ENCODE measurements at places on chromosomes 13 and 19.

DNA sequence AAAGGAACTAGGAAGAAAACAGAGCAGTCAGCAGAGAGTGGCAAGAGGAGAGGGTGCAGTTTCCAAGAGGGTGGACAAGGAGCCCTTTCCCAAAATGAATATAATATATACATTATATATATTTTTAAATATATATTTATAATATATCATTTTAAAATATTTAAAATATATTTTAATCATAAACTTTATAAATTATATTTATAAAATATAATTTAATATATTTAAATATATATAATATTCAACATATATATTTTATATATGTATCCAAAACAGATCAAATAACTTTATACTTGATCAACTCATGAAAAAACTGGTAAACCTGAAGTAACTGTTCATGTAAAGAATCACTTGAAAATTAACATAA lies 328.6 kb downstream of the MYO16 start:
- no peak for DNase-seq

GRCh38 chr13:112892426-112893206 lies 76.4 kb upstream of the MCF2L start:
- DNase-seq: no peak

GRCh38 chr13:94520001-94520400 lies 40.5 kb upstream of the DCT start:
- DNase-seq: no peak

DNA sequence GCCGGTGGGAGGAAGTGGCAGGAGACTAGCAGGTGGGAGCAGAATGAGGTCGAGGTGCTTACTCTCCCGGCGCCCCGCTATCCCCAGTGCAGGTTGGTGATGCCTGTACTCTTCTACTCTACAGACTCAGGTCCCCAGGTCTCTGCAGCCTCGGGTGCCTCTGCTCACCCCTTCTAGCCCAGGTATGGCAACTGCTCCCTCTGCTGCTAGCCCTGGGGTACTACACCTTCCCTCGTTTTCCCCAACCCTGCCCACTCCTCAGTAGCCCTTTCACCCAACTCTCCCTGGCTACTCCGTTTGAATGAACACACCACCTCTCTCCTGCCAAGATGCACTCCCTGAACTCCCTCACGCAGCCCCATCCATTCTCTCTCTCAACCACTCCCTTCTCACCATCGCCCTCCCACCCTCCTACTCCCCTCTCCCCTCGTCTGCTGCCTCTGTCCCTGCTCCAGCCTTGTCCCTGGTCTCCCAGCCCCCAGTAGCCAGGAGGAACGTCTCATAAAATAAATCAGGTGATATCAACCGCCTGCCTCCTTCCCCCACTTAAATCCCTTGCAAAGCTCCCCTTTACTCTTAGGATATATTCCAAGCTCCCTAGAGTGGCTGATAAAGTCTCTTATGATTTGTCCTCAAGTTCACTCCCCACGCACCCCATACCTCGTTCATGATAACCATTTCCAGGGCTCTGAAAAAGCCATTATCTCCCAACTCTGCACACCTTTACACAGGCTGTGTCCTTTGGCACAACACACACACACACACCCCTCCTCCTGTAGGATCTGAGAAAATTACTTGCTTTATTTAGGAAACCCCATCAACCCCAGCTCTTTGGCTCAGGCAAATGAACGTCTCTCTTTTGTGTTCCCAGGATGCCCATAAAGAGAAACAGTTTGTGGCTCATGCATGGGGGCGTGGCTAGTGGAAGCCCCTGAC lies 8.2 kb upstream of the MEIS3 start:
- DNase-seq: peak; percentile 75

DNA sequence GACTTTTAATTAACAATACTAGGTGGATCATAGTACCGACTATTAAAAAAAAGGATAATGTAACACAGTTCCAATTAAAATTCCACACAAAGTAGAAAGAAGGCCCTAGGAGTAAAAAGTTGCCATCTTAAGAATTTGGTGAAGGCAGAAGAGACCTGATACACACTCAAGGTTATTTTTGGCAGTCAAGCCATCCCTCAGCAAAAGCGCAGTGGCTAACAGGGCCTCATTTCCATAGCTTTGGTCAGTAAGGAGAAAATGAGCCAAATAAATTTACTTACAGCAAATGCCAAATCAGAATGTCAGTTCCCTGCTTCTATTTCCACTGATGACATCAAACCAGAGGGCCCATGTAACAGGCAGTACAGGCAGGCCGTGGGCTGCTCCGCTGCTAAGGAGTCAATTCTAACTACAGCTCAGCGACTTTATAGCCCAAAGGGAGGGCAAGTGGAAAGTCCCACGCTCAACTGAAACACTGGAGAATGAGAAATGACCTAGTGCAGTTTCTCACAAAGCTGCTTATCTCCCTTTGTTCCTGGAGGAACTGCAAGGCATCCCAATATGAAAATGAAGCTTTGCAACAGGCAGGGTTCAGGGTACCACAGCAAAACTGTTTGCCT lies 6.3 kb downstream of the ARGLU1 start:
- peak; percentile 57 for DNase-seq

GRCh38 chr13:79740991-79741390 lies 260.0 kb downstream of the NDFIP2 start:
- no peak for DNase-seq

- peak; percentile 35 for DNase-seq
These were observed 591 bp downstream of the DEDD2 start for GRCh38 chr19:42216653-42217519.

GRCh38 chr19:15264061-15264932 lies 32.0 kb upstream of the EPHX3 start:
- peak; percentile 76 for DNase-seq

- no peak for DNase-seq
These were observed 133.7 kb downstream of the RAP2A start for GRCh38 chr13:97567510-97568243.

DNA sequence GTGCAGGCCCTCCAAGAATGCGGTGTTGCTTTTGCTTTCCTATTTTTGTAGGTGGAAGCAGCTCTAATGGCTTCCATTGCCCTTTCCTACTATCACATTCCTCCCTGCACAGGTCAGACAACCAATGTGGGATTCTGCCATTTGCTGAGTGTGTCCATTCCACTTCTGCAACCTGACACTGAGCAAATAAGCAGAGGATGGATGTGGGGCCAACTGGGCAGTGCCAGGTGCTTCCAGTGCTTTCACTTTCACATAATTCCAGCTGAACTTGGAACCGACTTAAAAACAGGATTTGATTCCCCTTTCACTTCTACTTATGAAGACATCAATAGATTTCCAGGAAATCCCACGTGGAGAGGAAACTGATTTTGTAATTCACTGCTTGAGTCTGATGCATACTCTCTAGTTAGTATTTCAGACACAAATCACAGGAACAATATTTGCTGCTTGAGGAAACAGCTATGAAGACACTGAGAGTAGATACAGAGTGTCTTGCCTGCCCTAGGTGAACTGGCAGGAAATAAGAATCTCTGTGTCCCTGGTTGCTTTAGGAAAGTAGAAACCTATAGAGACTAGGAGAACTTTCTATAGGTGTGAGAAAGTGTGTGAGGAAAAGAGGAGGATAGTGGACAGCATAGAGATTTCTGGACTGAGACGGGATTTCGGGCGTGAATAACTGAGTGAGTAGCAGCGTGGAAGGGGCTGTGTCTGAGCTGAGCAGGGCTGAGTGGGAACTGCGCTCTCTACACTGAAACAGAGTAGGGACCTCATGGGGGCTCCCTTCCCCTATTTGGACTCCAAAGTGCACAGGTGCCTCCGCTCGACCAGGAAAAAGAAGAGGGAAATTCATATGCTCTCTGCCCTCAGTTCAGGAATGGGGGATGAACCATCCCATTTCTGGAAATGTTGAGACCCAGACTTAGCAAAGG lies 22.5 kb downstream of the LGALS16 start:
- DNase-seq: no peak

- no peak for DNase-seq
These were observed 6.5 kb upstream of the CDC16 start for GRCh38 chr13:114228176-114228575.

DNA sequence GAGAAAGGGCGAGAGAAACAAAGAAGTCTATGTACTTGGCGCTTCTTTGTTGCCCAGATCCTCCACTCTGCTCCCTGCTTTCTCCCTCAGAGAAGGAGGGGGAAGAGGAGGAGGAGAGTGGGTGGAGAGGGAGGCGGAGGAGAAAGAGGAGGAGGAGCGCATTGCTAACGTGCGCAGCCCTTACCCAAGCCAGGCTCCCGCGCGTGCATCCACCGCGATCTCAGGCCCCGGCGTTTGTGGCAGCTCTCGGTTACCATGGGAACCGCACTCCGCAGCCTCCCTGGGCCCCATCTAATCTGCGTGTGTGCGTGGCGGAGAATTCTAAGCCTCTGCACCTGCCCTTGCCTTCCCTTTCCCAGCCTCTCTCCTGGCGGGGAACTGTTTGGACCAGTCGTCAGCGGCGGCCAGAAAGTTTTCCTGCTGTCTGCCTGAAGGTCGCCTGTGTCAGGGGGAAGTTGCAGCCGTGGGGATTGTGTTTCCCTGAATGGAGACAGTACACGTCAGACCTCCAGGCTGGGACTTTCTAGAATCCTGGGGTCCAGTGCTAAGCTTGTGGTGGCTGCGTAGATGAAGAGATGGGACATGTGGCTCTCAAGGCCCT lies at the start of gene ERICH6B:
Gene ERICH6B, minus strand, starts transcription at position 239 of the 601 bp plus-strand sequence. CDS start 18,734 bp downstream, outside the sequence.
- DNase-seq: no peak

DNA sequence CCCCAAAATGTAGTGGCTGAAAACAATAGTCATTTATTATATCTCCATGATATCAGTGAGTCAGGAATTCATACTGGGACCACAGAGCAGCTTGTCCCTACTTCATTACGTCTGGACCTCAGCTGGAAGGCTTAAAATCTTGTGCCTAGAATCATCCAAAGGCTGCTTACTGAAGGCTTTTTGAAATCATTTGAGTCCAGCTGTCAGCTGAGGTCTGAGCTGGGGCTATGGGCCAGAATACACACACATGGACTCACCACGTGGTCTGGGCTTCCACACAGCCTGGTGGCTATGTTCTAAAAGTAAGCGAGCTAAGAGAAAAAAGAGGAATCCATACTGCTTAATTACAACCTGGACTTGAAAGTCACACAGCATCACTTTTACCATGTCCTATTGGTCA lies 209.2 kb downstream of the KCTD12 start:
- no peak for DNase-seq

DNA sequence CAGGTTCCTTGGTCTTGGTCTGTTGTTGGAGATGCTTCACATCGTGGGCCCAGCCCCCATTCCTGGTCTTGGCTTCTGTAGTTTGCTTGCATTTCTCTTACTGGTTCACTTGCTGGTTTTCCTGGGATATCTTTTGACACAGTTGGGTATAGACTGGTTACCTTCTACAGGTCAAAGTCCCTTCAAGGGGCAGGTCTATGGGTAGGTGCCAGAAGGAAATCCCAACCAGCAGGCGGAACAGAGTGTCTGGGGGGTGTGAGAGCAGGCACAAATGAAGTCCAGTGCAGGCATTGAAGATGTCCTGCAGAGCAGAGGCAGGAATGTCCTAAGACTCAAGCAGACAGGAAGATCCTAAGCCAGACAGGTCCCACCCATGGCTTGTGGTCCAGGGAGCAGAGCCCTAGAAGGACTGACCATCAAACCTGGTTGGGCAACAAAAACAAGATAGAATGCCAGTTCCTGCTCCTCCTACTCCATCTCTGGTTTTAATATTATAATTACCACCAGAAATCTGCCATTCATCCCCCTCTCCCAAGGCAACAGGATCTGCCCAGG lies 17.7 kb upstream of the WASF3 start:
- DNase-seq: no peak

GRCh38 chr19:48896191-48896720 lies 2.3 kb downstream of the TULP2 start:
- DNase-seq: peak; percentile 34

DNA sequence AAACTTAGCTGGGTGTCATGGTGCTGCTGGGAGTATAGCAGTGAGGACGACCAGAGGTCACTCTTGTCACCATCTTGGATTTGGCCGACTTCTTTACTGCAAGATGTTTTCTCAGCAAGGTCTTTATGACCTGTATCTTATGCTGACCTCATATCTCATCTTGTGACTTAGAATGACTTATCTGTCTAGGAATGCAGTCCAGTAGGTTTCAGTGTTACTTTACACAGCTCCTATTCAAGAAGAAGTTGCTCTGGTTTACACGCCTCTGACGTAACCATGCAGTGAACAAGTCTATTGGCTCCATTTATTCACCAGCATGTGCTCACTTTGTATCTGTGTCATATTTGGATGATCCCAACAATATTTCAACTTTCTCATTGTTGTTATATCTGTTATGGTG lies 26.7 kb downstream of the ZNF850 start:
- DNase-seq: no peak

DNA sequence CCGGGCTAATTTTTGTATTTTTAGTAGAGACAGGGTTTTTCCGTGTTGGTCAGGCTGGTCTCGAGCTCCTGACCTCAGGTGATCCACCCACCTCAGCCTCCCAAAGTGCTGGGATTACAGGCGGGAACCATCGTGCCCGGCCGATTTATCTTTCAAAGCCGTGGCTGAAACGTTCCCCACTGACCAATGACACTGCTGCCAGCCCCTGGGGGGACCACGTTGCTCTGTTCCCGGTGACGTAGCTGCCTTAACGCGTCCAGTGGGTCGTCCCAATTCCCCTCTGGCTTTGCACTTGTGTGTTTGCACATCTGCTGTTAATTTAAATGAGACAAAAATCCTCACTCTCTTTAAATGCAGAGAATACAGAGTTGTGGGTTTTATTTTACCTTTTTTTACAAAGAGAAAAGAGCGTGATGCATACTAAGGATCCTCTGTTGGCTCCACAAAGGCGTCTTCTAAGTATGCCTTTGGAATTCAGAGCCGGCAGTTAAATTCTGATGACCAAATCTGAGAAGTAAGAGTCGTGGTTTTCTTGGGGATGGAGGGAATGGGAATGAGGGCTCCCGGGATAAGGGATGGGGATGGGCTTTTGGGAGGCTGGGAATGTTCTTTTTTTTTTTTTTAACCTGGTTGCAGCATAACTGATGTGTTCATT lies 18.6 kb upstream of the LMTK3 start:
- no peak for DNase-seq

DNA sequence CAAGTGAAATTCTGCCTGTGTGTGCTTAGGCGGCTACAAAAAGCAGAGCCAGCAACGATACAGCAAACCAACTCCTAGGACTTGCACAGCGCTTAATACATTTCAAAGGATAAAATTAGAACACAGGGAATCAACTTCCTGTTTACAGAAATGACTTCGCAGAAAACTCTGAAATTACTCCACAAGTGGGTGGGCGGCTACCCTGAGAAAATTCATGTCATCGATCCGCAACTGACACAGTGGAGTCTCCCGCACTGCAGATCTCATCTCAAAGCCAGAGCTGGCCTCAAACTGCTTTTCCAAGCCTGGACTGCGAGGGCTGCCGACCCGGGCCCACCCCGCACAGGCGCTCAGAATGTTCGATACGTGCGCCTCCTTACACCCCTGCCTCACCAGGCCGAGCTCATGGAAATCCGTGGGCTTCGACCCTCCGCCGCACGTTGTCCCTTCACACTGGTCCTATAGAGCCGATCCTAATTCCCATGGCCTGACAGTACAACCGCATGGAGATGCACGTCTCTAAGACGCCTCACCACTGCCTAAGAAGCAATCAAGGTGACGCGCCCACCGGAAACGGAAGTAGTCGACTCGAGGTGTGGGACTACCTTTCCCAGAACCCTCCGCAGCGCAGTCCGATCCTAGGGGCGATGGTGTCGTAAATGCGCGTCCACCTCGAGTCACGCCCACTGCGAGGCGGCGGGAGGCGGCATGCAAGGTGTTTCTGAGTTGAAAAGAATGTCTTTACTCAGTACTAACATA lies at the start of gene ZNF229:
Gene ZNF229, minus strand, starts transcription at position 557 of the 759 bp plus-strand sequence. CDS start 5,625 bp downstream, outside the sequence.
- peak; percentile 57 for DNase-seq

GRCh38 chr19:51568456-51568855 lies 2.6 kb upstream of the ZNF175 start:
- DNase-seq: no peak

- DNase-seq: peak; percentile 59
These were observed 9.0 kb downstream of the ABHD8 start for GRCh38 chr19:17294051-17294891.

GRCh38 chr19:5271145-5271544 lies 69.5 kb downstream of the PTPRS start:
- no peak for DNase-seq
